ENCODE measurements at places on chromosomes 16 and 17.

- DNase-seq, result no peak
Measured at GRCh38 chr16:28082624-28083023, 19.1 kb upstream of the GSG1L start.

- DNase-seq, result no peak
Measured at GRCh38 chr17:33948309-33948708, 306.8 kb upstream of the CCL2 start.

DNA sequence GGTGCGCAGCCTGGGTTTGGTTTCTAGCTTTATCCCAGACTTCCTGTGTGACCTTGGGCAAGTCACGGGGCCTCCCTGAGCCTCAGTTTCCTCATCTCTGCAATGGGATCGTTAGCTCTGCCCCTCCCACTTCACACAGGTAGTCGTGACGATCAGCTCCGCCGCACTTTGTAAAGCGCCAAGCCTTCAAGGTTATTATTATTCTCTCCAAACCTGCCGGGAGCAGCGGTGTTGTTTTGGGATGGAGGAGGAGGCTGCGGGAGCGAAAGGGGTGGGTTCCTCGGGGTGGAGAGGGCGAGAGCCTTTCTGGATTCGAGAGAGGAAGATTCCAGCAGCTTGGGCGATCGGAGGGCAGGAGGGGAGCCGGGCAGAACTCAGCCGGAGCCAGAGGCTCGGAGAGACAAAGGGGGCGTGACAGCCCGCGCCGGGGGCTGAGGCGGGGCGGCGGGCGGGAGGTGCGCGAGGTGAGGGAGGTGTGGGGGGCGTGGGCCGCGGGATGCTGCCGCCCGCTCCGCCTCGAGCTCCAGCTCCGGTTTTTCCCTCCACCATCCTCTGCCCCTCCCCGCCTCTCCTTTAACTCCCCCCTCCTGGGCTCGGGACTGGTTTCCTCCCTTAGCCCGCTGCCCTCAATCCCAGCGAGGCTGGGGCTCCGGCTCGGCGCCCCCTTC is at the start of gene EFNB3:
Gene EFNB3, plus strand, starts transcription at position 602 of the 668 bp plus-strand sequence. CDS start 397 bp downstream, outside the sequence.
- DNase-seq, result peak; percentile 79

DNA sequence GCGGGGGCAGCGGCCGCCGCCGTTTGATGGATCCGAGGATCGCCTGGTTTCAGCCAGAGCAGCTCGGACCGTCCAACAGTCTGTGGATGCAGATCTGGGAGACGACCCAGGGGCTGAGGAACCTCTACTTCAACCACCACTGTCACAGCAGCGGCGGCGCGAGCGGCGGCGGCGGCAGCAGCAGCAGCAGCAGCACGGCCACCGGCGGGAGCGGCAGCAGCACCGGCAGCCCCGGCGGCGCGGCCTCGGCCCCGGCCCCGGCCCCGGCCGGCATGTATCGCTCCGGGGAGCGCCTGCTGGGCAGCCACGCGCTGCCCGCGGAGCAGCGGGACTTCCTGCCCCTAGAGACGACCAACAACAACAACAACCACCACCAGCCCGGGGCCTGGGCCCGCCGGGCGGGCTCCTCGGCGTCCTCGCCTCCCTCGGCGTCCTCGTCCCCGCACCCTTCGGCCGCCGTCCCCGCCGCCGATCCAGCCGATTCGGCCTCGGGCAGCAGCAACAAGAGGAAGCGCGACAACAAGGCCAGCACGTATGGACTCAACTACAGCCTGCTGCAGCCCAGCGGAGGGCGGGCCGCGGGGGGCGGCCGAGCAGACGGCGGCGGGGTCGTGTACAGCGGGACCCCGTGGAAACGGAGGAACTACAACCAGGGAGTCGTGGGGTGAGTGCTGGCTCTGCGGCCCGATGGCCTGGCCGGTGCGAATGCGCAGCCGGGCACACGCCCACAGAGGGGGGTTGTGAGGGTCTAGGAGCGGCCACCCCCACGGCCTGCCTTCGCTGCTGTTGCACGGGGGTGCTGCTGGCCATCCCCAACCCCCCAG is 702 bp downstream of the TENT4B start:
- peak; percentile 32 for DNase-seq

- DNase-seq, result no peak
Measured at GRCh38 chr17:18246109-18246725, 12.3 kb downstream of the FLII start.

- no peak for DNase-seq
Measured at GRCh38 chr16:59964232-59964924, 1230.3 kb upstream of the GOT2 start.

DNA sequence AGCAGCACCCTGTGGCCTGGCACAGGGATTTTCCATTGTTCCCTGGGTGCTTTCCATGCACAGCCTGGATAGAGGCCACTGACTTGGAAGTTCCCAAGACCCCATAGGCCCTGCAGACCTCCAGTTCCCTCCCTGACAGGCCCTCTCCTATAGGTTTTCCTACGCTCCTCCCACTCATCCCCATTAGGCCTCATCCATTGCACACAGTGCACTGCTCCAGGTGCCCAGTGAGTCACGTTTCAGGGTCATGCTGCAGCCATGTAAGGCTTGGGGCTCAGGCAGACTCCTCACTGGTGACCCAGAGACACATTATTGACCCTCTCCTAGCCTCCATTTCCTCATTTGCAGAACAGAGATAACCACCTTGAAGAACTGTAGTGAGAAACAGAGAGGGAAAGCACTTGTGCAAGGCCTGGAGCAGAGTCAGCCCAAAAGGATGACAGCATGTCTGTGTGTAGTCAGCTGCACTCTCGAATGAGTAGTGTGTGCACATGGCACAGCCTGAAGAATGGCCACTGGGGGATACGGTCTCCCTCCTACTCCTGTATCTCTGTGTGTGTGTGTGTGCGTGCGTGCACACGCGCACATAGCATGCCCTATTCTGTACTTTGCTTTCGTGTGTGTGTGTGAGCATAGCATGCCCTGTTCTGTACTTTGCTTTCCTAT is 26.8 kb downstream of the DRC3 start:
- DNase-seq, result no peak

GRCh38 chr16:3095869-3096268 is 3.2 kb downstream of the ZSCAN10 start:
- DNase-seq, result no peak

- no peak for DNase-seq
Measured at GRCh38 chr16:79519448-79519847, 81.1 kb downstream of the MAF start.

DNA sequence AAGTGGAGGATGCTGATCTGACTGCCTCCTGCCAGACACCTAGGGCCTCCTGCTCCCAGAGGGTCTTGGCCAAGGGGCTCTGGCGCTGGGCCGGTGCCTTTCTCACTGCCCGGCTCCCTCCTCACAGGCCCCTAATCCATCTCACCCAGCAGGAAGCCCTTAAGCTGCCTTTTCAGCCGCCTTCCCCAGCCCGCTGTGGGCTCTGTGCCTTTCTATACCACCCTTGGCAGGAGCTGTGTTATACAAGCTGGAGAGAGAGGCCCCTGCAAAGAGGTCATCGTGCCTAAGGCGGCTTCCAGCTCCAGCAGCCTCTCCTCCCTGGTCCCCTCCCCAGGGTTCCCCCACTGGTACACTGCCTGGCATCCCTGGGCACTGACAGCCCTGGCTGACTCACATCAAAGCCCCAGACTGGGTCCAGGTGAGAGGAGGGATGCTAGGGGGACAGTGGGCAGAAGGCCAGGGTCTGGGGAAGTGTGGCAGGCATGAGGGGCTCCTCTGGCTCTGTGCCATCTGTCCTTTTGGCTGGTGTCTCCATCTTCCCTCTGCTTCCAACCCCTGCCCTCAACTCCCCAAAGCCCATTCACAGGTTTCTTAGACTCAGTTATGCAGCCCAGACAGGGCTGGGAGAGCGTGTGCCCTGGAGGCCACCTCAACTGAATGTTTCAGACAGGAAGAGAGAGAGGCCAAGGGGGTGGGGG is 15.3 kb upstream of the FZD2 start:
- peak; percentile 39 for DNase-seq

DNA sequence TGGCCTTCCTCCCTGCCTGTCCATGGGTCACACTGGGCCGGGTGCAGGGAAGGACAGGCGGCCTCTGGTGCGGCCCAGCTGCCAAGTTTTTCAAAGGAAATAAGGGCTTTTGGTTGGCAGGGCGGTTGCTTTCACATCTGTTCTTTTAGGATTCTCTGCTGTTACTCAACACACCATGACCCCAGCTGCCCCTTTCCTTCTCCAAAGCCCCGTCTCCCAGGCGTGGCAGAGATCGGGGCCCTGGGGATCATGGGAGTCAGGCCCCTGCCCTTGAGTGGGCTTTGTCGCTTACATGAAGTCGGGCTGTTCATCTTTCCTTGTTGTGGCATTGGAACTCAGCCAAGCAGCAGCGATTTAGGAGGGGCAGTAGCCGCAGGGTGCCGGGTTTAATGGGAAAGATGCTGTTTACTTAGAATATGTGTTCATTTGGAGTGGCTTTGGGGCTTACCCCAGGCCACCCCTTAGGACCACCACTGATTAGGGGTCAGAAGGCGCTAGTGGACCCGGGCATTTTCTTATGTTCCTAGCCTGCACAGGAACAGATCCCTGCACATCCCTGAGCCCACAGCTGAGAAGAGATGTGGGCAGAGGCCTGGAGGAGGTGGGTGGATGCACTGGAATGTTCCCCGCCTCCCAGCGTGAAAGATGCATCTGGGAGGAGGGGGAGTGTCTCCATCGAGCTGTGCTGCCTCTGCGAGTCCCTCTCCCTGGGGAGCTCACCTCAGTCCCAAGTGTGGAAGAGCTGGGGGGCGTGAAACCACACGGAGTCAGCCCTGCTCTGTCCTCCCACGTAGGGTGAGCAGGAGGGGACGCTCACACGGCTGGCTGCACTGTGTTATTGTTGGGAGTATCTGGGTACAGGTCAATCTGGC is 6.8 kb upstream of the ADCY7 start:
- DNase-seq, result no peak

GRCh38 chr17:77869041-77869599 is 89.4 kb upstream of the TNRC6C start:
- DNase-seq, result no peak

GRCh38 chr17:47253541-47254402 is at the start of gene ITGB3:
Gene ITGB3 (plus strand): TSS chr17:47253827. CDS start chr17:47253862, 35 bp downstream.
- peak; percentile 81 for DNase-seq

- DNase-seq, result no peak
Measured at GRCh38 chr17:37339321-37339720, 36.5 kb upstream of the C17orf78 start.

GRCh38 chr16:4892361-4893102 is 44.4 kb downstream of the PPL start:
- DNase-seq, result no peak

- DNase-seq, result no peak
Measured at GRCh38 chr17:15220785-15221184, 44.3 kb downstream of the PMP22 start.

DNA sequence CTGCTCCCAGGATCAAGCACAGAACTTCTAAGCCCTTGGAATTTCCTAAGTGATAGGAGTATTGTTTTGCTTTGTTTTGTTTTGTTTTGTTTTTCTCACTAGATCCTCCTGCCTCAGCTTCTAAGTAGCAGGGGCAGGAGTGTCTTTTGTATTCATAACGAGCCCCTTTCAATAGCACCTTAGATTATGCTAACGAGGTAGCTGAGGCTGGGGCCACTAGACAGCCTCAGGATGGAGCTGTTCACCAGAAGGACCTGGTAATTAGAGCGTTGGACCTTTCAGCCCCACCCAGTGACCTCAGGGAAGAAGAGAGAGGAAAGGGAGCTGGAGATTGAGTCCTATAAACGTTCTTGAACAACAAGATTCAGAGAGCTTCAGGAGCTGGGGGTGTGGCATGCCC is 43.6 kb downstream of the IKZF3 start:
- no peak for DNase-seq

DNA sequence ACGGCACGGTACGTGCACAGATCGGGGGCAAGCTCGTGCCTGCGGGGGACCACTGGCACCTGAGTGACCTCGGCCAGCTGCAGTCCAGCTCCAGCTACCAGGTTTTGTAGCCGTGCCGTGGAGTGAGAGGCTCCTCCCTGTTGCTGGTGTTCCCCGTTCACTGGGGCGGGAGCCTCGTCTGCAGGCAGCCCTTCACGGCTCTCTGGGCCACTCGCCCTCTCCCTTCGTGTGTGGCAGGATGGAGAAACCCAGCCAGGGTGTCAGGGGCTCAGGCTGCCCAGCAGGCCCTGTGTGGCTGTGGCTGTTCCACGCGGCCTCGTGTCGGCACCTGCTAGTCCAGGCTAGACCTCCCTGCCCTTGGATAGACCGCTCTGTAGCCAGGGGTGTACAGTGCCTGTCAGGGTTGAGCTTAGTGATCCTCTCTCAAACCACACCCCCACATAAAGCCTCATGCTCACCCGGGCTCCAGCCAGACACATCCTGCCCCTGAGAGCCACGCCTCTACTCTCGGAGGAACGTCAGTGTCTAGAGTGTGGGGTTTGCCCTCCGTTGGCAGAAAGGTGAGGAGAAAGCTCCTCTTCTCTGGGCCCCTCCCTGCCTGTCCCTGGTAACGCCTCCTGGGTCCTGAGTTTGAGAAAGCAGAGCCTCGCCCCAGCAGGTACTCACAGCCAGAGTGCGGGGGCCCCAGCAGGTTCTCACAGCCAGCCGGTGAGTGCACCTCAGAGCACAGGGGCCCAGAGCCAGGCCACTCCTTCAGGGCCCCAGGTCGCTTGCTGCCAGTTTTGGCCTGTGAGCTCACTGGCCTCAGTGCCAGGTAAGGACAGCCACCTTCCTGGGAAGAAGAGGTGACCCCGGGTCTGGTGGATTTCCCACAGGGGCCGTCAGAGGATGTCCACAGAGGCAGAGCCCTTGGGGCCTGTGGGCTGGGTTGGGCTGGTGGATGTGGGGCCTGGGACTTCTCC is 27.7 kb downstream of the NME3 start:
- DNase-seq, result no peak

- DNase-seq, result no peak
Measured at GRCh38 chr17:28667870-28668269, 5.9 kb downstream of the SUPT6H start.

DNA sequence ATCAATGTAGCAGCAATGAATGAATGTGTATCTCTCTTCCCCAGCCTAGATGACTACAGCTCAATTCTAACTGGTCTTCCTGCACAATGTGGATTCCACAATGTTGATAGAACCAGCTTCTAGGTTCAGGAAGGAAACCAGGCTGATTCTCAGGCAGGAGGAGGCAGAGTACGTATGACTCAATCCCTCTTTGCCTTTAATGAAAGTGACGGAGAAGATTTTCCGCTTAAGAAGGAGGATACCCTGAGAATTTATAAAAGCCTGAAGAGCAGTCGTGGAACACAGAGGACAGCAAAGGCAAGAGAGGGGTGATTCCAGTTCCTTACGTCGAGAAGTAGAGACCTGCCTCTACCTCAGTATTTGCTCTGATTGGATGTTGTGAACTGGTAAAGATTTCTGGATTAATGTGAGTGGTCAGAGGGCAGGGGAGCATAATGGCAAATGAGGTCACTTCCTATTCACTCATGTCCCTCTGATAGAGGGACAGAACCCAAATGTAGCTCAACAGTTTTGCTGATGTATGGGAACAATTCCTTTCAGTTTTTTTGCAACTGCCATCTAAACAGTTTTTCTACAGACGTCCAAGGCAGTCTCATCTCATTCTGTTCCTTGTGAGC is 15.0 kb upstream of the SLC16A11 start:
- no peak for DNase-seq

GRCh38 chr17:45256114-45256966 is 5.6 kb downstream of the SPATA32 start:
- no peak for DNase-seq

GRCh38 chr16:3578121-3578520 is 918 bp upstream of the NLRC3 start:
- DNase-seq, result no peak

All from WTC11 (cell line).